ENCODE measurements at places on chromosomes 7 and 10.

GRCh38 chr10:98028168-98028770 is 2.2 kb downstream of the CRTAC1 start:
- DNase-seq = peak; percentile 92

GRCh38 chr7:36526863-36527548 is 137.3 kb downstream of the ANLN start:
- DNase-seq = no peak

DNA sequence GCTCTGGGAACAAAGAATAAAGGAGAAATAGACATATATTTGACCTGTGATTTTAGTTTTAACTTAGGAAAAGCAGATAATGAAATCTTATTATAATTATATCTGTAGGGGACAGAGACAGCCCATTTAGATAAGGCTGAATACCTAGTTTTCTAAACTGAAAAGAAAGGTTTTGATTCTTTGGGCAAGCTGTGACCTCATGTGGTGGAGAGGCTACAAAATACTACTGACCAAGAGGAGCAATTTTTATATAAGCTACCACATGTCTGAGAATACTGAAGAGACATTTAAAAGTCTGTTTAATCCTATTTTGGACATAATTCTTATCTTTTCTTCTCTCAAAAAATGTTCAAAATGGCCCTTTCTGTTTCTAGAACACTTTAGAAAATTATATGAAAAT is 271.0 kb downstream of the MTERF1 start:
- DNase-seq = no peak

- DNase-seq = no peak
Measured at GRCh38 chr10:11354823-11355222, 256.6 kb downstream of the USP6NL start.

- no peak for DNase-seq
Measured at GRCh38 chr10:23966504-23967051, 242.4 kb upstream of the KIAA1217 start.

GRCh38 chr10:23174074-23174976 is 17.8 kb upstream of the PTF1A start:
- DNase-seq = no peak

GRCh38 chr7:45365341-45365740 is 207.8 kb downstream of the RAMP3 start:
- DNase-seq = no peak

GRCh38 chr7:30170476-30171205 is 35.9 kb downstream of the MTURN start:
- no peak for DNase-seq

DNA sequence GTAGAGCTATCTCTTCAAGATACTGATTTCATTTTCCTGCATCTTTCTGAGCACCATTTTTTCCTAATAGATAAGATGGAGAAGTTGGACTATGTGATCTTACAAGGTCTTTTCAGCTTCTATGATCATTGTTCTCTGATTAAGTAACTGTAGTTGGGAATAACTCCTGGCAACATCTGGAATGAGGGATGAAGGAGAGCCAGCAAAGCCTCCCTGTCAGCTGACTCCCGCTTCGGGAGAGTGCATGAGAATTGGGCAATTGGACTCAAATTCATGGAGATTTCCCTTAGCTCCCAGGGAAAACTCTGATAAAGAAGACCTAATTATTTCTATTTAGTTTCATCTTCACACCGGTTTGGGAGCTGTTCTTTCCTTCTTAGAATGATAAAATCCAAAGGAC is 146.1 kb downstream of the CCDC71L start:
- no peak for DNase-seq

GRCh38 chr7:93147363-93147762 is 822 bp downstream of the SAMD9L start:
- peak; percentile 9 for DNase-seq

- DNase-seq = no peak
Measured at GRCh38 chr10:132162021-132162531, 24.7 kb upstream of the DPYSL4 start.

DNA sequence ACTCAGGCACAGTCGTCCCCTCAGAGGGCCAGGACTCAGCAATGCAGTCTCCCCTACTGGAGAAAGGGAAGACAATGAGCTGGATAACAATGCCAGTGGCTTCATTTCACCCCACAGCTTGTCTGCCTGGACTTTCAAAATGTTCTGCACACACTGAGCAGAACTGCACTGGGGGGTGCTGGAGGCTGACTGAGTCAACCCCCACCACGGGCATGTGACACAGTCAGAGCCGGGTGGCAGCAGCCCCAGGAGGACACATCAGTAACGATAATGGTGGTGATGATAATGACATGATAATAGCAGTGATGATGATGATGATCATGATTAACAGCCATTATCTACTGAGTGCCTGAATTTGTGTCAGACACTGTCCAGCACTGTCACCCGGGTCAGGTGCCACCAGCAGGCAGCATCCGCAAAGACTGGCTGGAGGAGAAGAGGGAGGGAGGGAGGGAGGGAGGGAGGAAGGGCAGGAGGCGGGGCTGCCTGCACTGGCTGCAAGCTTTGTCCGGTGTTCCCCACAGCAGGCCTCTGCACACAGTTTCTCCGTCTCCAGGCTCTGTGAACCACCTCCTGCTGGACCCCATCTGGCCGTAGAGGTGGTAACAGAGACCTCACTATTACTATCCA is 67.4 kb downstream of the PLXNA4 start:
- DNase-seq = no peak

DNA sequence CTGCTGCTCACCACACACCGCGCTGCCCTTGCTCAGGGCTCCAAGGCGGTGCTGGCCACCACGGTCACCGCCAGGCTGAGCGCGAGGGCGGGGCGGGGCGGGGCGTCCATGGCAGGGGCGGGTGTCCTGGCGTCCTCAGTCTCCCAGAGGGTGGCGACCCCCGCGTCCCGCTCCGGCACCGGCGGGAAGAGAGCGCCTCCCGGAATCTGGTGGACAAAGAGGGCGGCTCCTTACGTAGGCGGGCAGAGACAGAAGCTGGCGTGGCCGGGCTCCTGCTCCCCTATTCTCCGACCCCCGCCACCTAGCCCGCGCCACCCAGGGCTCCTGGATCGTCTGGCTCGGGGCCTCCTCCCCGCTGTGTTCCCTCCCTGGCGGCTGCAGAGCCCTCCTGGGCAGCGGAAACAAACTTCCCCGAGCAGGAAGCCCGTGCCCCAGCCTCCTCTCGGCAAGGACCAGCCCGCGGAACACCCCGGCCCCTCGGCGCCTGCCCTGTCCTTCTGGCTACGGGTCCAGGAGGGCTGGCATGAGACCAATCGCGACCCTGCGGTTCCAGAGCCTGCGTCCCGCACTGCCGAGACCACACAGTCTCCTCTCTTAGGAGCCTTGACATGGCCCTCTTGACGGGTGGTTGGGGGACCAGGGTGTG is 133.8 kb upstream of the ZNF92 start:
- DNase-seq = peak; percentile 75

- no peak for DNase-seq
Measured at GRCh38 chr7:88268858-88269257, 37.8 kb downstream of the STEAP4 start.

GRCh38 chr7:118005026-118005425 is 131.8 kb upstream of the CTTNBP2 start:
- peak; percentile 24 for DNase-seq

- peak; percentile 69 for DNase-seq
Measured at GRCh38 chr10:89414879-89415821, 782 bp downstream of the IFIT5 start.

GRCh38 chr10:127315888-127316287 is 119.5 kb upstream of the INSYN2A start:
- no peak for DNase-seq

DNA sequence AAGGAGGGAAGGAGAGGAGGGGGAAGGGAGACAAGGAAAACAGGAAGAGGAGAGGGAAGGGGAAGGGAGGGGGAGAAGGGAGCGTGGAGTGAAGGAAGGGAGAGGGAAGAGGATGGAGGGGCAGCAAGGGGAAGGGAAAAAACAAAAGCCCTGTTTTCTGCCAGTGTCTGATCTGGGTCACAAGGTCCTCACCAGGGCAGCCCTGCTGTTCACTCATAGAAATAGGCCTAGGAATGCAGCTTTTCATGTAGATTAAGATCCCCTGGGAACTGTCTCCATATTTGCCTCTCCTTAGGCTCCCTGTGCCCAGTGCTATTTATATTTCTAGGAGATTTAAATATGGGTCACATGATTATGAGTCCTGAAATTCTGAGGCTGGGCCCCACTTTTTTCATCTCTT is 790.7 kb downstream of the TNS3 start:
- no peak for DNase-seq

- DNase-seq = no peak
Measured at GRCh38 chr10:23051278-23051677, 44.1 kb upstream of the MSRB2 start.

GRCh38 chr7:22051886-22052673 is 106.4 kb upstream of the CDCA7L start:
- peak; percentile 40 for DNase-seq

GRCh38 chr7:2710286-2710655 is 22.3 kb downstream of the AMZ1 start:
- no peak for DNase-seq

DNA sequence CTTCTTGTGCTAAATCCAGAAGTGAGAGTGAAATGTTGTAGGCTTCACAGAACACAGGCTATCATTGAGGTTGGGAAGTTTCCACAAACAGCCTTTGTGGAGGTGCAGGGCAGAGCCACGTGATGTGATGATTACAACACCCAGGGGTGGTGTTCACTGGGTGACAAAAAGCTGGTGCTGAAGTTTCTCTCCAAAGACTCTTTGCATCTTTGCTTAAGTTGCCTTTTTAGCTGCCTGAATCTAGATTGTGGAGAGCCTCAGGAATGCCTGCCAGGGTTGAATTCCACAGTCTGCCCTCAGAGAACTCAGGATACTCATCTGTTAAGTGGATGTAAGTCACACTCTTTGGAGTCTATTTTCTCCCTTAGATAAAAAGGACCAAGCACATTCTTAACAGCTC is 56.3 kb downstream of the PLXNA4 start:
- no peak for DNase-seq

- DNase-seq = no peak
Measured at GRCh38 chr7:138067774-138068173, 8.5 kb upstream of the AKR1D1 start.

GRCh38 chr10:6200734-6201515 is 1.8 kb upstream of the PFKFB3 start:
- DNase-seq = peak; percentile 55

DNA sequence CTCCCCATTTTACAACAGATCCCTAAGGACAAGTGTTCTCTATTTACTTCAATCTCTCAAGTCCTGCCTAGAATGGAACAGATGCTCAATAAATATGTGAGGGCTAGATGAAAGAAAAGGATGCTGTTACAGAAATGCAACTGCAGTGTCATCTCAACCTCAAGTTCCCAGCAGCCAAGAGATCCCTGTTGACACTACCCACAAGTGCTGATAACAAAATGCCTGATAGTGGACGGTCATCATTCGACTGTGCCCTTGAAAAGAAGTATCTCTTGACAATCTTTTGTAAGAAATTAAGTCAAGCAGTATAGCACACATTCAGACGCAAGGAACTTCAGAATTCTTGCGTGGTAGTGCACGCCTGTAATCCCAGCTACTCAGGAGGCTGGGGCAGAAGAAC is 133.2 kb downstream of the PARD3 start:
- no peak for DNase-seq

DNA sequence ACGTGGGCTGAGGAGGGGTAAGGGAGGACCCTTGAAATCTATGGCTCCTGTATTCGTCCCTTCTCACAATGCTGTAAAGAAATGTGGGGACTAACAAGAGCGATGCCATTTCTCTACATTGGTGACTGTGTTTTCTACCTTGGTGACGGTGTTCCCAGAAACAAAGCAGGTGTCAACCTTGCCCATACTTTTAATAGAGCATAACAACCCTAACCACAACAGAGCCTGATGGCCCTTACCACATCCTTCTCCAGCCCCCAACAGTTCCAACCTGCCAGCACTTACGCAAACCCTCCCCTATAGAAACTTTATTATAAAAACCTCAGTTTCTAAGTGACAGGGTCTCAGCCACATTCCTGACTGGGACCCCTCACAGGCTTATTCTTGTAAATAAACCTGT is 28.2 kb upstream of the ADCYAP1R1 start:
- no peak for DNase-seq

DNA sequence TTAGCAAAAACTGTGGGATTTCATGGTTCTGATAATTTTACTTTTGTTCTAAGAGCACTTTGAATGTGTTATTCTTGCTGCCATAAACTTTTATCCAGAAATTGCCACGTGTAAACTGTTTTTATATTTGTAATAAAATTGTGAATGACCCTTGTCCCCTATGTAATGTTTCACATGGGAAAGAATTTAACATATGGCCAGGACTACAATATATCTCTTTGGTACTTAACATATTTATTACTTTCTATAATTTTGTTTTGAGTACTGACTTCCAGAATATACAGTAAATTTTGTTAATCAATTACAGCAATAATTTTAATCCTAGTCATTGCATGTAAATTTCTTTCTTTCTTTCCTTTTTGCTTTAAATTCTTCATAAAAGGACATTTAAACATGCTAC is 735.0 kb upstream of the PHF14 start:
- DNase-seq = no peak

GRCh38 chr10:42941295-42941644 is 135.6 kb upstream of the RET start:
- no peak for DNase-seq

DNA sequence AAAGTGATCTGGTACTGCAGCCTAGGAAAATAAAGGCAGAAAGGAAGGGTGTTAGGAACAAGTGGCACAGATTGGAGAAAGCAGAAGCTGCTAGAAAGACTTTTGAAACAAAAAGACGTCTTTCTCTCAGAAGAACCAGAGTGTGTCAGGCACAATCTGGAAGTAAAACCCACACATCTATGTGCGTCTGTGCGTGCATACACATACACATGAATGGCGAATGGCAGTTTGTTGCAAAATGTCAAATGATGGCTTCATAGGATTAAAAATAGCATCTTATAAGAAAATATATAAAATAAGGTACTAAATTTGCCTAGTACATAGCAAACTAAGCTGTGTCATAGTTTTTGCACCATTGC is 246.3 kb downstream of the CDK14 start:
- DNase-seq = no peak

GRCh38 chr10:60570896-60571295 is 181.2 kb upstream of the ANK3 start:
- no peak for DNase-seq

DNA sequence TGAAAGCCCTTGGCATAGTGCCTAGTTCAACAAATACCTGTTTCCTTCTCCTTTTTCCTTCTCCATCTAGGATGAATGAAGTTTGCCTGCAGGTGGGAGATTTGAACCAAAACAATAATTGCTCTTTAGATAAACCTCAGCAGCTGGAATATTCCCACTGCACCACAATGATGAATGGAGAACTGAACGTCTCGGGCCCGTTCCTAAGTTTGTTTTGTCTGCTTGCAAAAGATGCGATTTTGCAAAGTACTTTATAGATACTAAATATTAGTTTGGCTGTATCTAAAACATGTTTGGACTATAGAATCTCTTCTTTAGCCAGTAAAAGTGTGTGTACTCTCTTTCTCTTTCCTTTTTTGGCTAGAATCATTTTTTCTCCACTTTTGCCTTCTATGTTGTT is 75.8 kb upstream of the BMPER start:
- no peak for DNase-seq

- peak; percentile 77 for DNase-seq
Measured at GRCh38 chr10:329361-330099, 194.3 kb downstream of the ZMYND11 start.

Measured in ELF-1 (cell line).